ENCODE measurements at places on chromosomes 13 and 19.

DNA sequence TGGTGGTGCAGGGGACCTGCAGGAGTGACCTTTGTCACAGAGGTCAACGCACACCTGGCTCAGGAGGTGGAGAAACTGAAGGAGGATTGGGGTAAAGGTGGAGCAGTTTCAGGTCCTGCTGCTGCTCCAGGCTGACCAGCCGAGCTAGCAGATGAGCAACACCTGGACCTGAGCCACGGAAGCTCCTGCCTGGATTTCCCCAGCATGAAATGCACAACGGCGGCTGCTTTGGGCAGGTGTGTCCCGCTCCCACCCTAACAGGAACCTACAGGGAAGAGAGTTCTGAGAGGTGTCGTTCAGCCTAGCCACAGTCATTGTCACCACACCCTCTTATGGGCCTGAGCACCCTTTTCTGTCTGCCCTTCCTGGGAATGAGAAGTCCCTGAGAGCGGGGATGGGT is 15.7 kb upstream of the CD177 start:
- peak; percentile 11 for DNase-seq

GRCh38 chr13:32125221-32125689 is 93.7 kb downstream of the FRY start:
- DNase-seq = no peak

DNA sequence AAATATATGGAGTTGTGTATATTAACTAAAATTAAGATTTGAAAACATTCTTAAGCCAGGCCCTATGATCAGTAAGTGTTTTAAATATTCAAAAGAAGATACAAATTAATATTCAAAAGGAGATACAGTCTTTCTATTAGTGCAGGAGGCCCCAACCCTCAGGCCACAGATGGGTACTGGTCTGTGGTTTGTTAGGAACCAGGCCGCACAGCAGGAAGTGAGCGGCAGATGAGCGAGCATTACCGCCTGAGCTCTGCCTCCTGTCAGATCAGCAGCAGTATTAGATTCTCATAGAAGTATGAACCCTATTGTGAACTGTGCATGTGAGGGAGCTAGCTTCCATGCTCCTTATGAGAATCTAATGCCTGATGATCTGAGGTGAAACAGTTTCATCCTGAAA is 232.9 kb downstream of the FOXO1 start:
- no peak for DNase-seq

- DNase-seq = no peak
Observed at GRCh38 chr13:65909501-65909900, 1320.6 kb downstream of the PCDH9 start.

- DNase-seq = no peak
Observed at GRCh38 chr13:51682686-51683085, 98.4 kb downstream of the WDFY2 start.

- no peak for DNase-seq
Observed at GRCh38 chr19:2756921-2757881, 17.4 kb upstream of the SLC39A3 start.

DNA sequence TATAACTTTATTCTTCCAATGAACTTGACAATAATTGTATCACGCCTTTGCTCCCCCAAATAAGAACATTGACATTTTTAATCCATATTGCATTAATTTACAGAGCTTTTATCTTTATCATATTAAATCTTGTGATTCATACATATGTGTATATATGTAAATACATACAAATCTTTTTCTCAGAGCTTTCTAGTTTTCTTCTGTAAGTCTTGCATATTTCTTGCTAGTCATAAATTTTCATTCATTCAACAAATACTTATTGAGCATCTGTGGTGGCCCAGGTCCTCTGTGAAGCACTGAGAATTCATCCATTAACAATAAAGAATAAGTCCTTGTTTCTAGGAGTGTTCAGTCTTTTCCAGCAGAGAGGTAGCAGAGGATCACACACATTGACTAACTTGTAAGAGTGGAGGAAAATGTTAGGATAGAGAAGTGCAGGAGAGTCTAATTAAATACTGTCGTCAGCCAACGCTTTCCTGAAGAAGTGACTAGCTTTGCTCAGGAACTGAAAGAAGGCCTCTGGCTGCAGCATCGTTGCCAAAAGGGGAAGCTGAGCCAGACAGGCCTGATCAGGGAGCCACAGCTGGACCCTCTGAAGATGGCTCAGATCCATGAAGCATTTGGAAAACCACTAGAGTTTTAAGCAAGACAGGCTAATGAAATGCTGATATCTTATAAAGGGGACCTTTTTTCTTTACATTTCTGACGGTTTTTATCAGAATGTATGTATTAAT is 38.6 kb upstream of the LAMP1 start:
- DNase-seq = no peak

- DNase-seq = no peak
Observed at GRCh38 chr13:101393140-101393539, 23.2 kb downstream of the NALCN start.

- no peak for DNase-seq
Observed at GRCh38 chr13:48252176-48252575, 19.2 kb downstream of the ITM2B start.

- no peak for DNase-seq
Observed at GRCh38 chr13:105518086-105518485, 1017.4 kb downstream of the EFNB2 start.

GRCh38 chr13:108566413-108567170 is 62.8 kb upstream of the MYO16 start:
- no peak for DNase-seq

- no peak for DNase-seq
Observed at GRCh38 chr13:97276862-97277269, 54.7 kb downstream of the MBNL2 start.

GRCh38 chr19:16897029-16897855 is 8.4 kb downstream of the F2RL3 start:
- DNase-seq = peak; percentile 78

GRCh38 chr19:27740396-27740795 is 1472.6 kb downstream of the UQCRFS1 start:
- no peak for DNase-seq

GRCh38 chr13:36158611-36159010 is 27.4 kb upstream of the DCLK1 start:
- DNase-seq = no peak

DNA sequence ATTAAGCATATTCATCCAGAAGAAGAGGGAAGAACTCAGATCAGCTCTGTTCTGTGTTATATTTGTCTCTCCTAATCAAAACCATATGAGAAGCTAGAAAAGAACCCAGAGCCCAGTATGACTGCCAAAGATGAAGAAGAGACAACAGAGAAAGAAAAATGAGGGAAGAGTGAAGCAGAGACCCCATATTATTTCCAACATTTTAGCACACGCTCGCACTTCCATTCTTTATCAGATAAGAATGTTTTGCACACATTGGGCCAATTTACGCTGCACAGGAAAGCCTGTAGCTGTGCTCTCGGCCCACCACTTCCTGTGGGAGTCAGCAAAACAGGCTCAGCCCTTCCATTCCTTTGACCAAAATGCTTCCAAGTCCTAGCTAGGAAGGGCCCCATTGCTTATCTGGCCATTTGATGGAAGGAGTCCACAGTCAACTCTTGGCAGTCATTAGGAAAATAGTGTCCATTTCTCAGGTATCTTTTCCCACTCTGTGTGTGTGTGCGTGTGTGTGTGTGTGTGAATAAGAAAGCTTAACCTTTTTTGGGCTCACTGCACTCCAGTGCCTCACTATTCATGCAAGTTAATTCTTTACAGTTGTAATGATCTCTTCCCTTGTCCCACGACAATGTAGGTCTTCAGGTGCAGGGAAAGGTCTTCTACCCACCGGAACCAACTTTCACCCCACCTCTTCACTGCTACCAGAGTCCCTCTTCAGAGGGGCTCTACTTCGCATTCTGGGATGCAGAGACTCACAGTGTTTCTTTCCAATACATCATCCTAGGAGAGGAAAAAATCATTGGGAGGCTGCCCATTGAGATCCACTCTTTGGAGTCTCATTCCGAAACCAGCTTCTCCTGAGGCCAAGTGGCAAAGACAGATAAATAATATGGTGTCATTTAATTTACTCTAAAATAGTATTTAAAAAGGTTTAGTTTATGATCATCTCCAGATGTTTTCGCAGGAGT is 237.5 kb downstream of the COG6 start:
- DNase-seq = no peak

Data from RPMI8226 (cell line).